Naive thymus-derived CD4-positive, alpha-beta T cell (primary cell): ENCODE measurements at places on chromosomes 2 and 18.

GRCh38 chr2:216829533-216829932 lies 30.3 kb downstream of the TNP1 start:
- DNase-seq, result no peak

DNA sequence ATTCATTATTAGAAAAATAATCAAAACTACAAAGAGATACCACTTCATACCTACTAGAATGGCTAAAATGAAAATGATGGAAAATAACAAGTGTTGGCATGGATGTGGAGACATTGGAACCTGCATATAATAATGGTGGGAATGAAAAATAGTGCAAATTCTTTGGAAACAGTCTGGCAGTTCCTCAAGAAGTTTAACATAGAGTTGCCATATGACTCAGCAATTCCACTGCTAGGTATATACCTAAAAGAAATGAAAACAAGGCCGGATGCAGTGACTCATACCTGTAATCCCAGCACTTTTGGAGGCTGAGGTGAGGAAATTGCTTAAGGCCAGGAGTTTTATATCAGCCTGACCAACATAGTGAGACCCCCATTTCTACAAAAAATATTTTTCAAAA lies 41.6 kb upstream of the ACYP2 start:
- DNase-seq, result no peak

- DNase-seq, result no peak
Observed at GRCh38 chr2:46804794-46805193, 110.8 kb downstream of the MCFD2 start.

GRCh38 chr18:45828917-45829811 lies 3.7 kb downstream of the SIGLEC15 start:
- DNase-seq, result no peak

GRCh38 chr18:47577520-47577919 lies 326.1 kb upstream of the SKOR2 start:
- DNase-seq, result no peak
